ENCODE measurements at places on chromosomes 3 and 15. TPM values are rescaled to one million over a fixed set of nuclear protein-coding genes. Genes with fewer than 3 reads are reported as not detected.
A peak's percentile ranks its signal among the peaks of the same experiment; 100 is the strongest.

DNA sequence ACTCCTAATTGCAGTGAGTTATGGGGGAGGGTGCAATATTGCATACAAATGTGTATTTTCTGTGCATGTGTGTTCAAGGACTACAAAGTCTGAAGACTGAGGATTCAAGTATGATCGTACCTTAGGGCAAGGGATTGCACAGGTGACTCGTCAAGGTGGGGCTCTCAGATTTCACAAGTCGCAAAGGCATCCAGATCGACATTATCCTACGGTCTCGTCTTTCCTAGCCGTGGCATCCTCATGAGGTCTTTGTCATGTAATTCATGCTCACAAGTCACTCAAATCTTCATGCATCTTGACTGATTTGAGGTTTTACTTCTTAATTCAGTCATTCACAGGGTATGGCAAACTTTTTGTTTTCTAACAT, 191.4 kb upstream of the HES1 start:
- DNase-seq, result no peak
- no peaks in the 10 kb centered on the region for H3K27me3 ChIP-seq
- no peaks in the 10 kb centered on the region for H3K36me3 ChIP-seq
- H3K4me3 ChIP-seq, result no peak overlapping the region
- H3K27ac ChIP-seq, result no peak overlapping the region
- H3K4me1 ChIP-seq, result no peaks in the 10 kb centered on the region

The PLA2G4D gene
- not detected for total RNA-seq

GRCh38 chr3:149969110-149969939, 1.4 kb downstream of the PFN2 start:
- peaks cover 4% of the 10 kb centered on the region for H3K4me1 ChIP-seq
- no peak overlapping the region for H3K27ac ChIP-seq
- H3K4me3 ChIP-seq, result no peak overlapping the region
- H3K27me3 ChIP-seq, result no peaks in the 10 kb centered on the region
- H3K36me3 ChIP-seq, result no peaks in the 10 kb centered on the region

DNA sequence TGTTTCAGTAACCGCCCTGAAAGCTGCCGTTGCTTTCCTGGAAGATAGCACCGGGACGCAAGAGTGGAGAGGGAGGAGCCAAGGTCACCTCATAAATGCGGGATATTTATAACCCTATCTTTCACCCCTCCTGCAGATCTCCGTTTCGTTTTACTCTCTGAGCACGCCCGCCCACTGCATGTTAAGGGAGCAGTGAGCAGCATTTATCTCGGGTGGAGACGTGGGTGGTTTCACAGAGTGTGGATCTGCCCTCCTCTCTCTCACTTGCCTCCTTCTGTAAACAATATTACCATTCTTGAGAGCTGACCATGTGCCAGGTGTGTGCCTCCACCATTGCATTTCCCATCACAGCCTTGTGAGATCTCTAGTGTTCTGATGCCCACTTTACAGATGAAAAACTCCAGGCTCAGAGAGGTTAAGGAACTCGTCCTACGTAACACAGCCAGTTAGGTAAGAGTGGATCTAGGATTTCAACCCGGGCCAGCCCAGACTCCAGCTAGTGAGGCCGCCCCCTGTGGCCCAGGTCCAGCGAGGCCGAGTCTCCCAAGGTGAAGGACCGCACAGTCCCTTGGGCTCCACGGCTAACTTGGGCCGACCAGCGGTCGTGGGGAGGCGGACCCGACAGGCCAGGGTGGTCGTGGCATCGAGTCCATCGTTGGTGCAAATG, 16.9 kb upstream of the SEMA4B start:
- peak; percentile 88 for DNase-seq
- peaks cover 17% of the 10 kb centered on the region for H3K4me1 ChIP-seq
- H3K36me3 ChIP-seq, result no peaks in the 10 kb centered on the region
- H3K4me3 ChIP-seq, result peak overlapping the region; percentile 86

GRCh38 chr15:68791431-68792283, 29.0 kb downstream of the ANP32A start:
- no peak overlapping the region for H3K4me3 ChIP-seq
- H3K27ac ChIP-seq, result no peak overlapping the region
- no peaks in the 10 kb centered on the region for H3K36me3 ChIP-seq
- no peak for DNase-seq

GRCh38 chr3:27632431-27633223, 89.5 kb downstream of the EOMES start:
- DNase-seq, result peak; percentile 38
- peak overlapping the region; percentile 7 for H3K4me3 ChIP-seq
- H3K4me1 ChIP-seq, result no peaks in the 10 kb centered on the region
- no peaks in the 10 kb centered on the region for H3K36me3 ChIP-seq
- peak overlapping the region; percentile 31 for H3K27ac ChIP-seq

- H3K4me1 ChIP-seq, result no peaks in the 10 kb centered on the region
- H3K4me3 ChIP-seq, result no peak overlapping the region
- no peaks in the 10 kb centered on the region for H3K36me3 ChIP-seq
- H3K27me3 ChIP-seq, result no peaks in the 10 kb centered on the region
Observed at GRCh38 chr3:146416366-146416765, 53.0 kb downstream of the PLSCR2 start.

All from pancreas (tissue), 10 donors.